ENCODE measurements at places on chromosomes 5 and 9. TPM values are rescaled to one million over a fixed set of nuclear protein-coding genes. Genes with fewer than 3 reads are reported as not detected.

DNA sequence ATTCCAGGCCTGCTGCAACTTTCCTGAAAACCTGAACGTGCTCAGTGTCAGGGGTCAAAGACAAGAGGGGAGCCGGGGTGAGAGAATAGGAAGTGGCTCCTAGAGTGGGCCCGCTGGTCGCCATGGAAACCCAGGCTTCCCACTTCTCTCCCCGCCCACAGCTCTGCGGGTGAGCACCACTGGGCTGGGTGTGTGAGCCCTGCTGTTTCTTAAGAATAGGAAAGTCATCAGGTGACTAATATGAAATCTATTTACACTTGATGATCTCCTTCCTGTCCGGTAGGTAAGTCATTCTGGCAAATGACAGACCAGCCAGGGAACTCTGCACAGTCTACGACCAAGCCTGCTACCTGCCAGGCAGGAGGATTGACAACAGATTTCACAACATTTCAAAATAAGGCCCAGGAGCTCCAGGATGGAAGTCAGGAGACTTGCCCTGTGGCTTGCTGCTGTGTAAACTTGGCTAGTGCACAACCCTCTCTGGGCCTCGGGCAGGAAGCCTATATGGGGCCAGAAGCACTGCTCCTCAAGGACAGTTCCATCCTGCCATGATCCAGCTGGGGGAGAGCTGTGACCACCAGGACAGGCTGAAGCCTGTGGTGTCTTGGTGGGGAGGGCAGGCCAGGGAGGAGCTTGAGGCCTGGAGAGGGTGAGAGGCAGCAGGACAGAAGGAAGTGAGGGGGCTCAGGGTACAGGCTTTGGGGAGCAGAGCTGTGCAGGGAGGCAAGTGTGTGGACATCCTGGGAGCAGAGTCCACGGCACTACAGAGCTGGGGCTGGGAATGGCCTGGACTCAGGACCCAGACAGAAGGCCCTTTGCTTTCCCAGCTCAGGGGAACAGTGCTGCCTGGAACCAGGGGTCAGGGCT lies 60.6 kb downstream of the SHB start:
- H3K27ac ChIP-seq, result peak overlapping the region; percentile 65
- H3K27me3 ChIP-seq, result no peaks in the 10 kb centered on the region
- H3K4me1 ChIP-seq, result peaks cover 8% of the 10 kb centered on the region
- no peak overlapping the region for H3K4me3 ChIP-seq
- DNase-seq, result peak; percentile 64

GRCh38 chr9:85055506-85056202 lies 386.1 kb downstream of the NTRK2 start:
- DNase-seq, result no peak
- H3K4me3 ChIP-seq, result no peak overlapping the region
- no peaks in the 10 kb centered on the region for H3K36me3 ChIP-seq

SPAG8 gene
- 1.1 TPM for total RNA-seq

CTXN3 gene
- total RNA-seq, result not detected

- no peaks in the 10 kb centered on the region for H3K36me3 ChIP-seq
- H3K27me3 ChIP-seq, result no peaks in the 10 kb centered on the region
- no peak for DNase-seq
- no peak overlapping the region for H3K4me3 ChIP-seq
- peak overlapping the region; percentile 6 for H3K27ac ChIP-seq
Observed at GRCh38 chr9:115121181-115121580, 3.2 kb upstream of the TNC start.

TXNDC8 gene
- not detected for total RNA-seq

- DNase-seq, result no peak
- H3K36me3 ChIP-seq, result peaks cover 11% of the 10 kb centered on the region
- H3K27ac ChIP-seq, result no peak overlapping the region
- no peaks in the 10 kb centered on the region for H3K27me3 ChIP-seq
- no peak overlapping the region for H3K4me3 ChIP-seq
Observed at GRCh38 chr9:136937186-136938001, 7.1 kb downstream of the FBXW5 start.

COL15A1 gene
- total RNA-seq, result 13.9 TPM

- no peak overlapping the region for H3K4me3 ChIP-seq
- no peak overlapping the region for H3K27ac ChIP-seq
- H3K27me3 ChIP-seq, result no peaks in the 10 kb centered on the region
- no peak for DNase-seq
Observed at GRCh38 chr9:99044827-99045226, 60.1 kb upstream of the TGFBR1 start.

DNA sequence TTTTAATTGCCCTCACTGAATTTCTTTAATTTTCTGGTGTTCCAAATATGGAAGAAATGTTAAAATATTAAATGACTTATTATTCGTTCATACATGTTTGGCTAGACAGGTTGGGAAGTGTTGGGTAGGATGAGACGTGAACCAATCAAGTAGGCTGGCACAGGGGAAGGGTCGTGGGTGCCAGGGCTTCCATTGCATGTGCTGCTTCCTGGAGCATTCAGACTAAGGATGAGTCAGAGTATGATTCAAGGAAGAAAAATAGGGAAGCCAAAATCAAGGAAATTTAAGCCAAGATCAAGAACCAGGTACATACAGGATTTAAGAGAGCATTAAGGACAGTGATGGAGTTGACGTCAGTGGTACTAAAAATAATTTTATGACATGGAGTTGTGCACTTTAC lies 2068.0 kb downstream of the MAT2B start:
- H3K4me1 ChIP-seq, result no peaks in the 10 kb centered on the region
- no peaks in the 10 kb centered on the region for H3K36me3 ChIP-seq
- no peaks in the 10 kb centered on the region for H3K27me3 ChIP-seq
- no peak for DNase-seq

- no peak for DNase-seq
- H3K27me3 ChIP-seq, result no peaks in the 10 kb centered on the region
- no peak overlapping the region for H3K27ac ChIP-seq
- no peaks in the 10 kb centered on the region for H3K36me3 ChIP-seq
Observed at GRCh38 chr5:79992891-79993657, 2.0 kb upstream of the MTX3 start.

DNA sequence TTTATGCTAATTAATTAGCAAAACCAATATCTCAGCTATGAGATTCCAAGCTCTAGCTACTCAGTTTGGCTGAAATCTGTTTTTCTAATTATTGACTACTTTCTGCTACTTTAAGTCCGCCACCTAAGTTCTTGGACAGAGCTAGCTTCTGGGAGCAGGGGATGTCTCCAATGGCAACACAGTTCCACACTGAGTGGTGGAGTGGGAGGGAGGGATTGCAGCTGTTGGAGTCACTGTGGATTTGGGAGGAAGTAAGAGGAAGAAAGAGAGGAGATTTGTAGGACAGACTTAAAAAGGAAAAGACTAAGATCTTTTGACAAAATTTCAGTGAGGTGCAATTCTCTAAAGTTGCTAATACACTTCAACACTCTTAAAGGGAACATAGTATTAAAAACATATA lies 450.8 kb downstream of the NFIB start:
- no peaks in the 10 kb centered on the region for H3K36me3 ChIP-seq
- H3K4me1 ChIP-seq, result no peaks in the 10 kb centered on the region
- no peak overlapping the region for H3K4me3 ChIP-seq
- DNase-seq, result no peak

DNA sequence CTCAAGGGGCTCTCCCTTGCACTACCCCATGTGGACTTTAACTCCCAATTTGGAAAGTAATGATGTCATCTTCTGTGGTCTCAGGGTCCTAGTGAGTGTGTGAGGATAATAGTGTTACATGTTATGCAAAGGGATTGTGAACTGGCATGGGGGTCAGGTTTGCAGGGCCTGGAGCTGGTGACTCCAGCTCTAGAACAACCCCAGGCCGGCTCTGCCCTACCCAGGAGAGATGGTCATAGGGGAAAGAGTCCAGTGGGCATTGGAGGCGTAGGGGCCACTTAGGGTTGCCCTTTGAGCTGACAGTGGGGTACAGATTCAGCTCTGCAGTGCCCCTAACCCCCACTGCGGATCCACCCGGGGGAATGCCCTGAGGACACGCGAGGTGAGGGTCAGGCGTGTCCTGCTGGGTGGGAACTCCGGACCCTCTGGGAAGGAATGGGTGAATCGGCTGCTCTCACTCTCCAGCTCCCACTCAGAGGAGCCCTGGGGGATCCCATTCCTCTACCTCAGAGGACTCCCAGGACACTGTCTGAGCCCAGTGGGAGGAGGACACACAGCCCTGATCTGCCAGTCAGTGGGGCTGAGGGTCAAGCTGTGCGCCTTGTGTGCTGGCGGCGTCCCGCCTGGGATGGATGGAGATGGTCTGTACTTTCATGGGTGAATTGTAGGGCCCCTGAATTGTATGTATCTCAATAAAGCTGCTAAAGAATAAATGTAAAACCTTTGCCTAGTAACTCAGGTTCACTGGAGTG lies 2.5 kb upstream of the NKD2 start:
- H3K27ac ChIP-seq, result no peak overlapping the region
- H3K36me3 ChIP-seq, result no peaks in the 10 kb centered on the region
- H3K27me3 ChIP-seq, result no peaks in the 10 kb centered on the region
- peak; percentile 31 for DNase-seq
- peaks cover 5% of the 10 kb centered on the region for H3K4me1 ChIP-seq

SRP19 gene
- 73.5 TPM for total RNA-seq

DNA sequence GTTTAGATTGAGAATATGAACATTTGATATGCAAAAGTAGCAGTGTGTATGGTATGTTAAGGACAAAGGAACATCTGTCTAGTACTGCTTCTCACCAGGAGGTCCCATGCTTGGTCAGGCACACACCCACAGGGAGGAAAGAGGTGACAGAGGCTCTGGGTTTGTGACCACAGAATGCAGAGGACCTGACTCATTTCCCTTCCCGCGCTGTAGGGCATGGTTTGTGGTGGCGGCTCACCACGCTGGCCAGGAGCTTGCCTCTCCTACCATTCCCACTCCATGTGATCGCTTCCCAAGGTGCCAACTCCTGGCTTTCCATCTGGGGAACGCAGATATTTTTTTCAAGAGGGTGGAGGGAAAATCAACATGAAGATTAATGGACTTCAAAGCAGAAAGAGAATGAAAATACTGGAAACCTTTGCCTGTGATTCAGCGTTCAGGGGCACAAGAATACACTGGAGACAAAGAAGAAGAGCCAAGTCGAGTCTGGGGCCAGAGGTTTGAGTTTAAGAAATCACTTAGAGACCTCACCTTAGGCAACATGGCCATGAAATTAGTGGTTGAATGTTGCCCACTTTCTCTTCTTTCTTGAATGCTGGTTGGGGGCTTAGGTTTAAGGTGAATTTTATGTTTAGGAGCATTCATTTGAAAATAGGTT lies 477.8 kb downstream of the CCDC171 start:
- no peaks in the 10 kb centered on the region for H3K4me1 ChIP-seq
- no peak overlapping the region for H3K27ac ChIP-seq
- H3K4me3 ChIP-seq, result no peak overlapping the region
- no peak for DNase-seq
- H3K36me3 ChIP-seq, result no peaks in the 10 kb centered on the region

NFIL3 gene
- 87.2 TPM for total RNA-seq

GRCh38 chr5:109324351-109324750 lies 85.4 kb downstream of the PJA2 start:
- H3K27ac ChIP-seq, result peak overlapping the region; percentile 23
- H3K4me3 ChIP-seq, result no peak overlapping the region
- H3K4me1 ChIP-seq, result no peaks in the 10 kb centered on the region
- DNase-seq, result no peak

DNA sequence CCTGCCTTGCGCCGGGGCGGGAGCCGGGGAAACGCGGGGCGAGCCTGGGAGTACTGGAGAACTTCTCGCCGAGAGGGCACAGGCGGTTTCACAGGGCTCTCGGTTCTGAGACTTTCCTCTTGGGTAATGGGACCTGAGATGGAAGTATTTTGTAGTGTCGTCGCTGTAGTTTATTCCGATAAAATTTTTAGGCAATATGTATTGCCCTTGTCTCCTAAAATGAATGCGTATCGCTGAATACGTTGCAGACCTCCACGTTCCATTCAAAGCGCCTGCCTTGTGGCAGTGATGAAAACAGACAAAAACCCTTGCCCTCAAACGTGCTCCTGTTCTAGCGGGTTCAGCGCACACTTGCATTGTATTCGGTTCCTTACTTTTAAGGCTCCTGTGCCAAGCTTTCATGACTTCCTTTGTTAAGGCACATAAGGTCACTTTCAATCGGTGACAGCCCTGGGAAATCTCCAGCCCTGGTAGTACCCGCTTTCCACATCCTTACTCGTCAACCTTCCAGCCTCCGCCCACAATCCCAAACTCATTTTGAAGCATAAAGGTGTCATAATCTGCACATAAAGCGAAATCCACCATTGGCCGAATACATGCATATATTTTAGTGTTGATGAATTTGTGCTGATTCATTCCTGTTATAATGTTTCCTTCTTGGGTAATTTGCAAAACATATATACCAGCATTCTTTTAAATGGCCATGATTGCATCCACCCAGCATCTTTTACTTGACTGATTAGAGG lies 694 bp downstream of the RMI1 start:
- H3K27me3 ChIP-seq, result no peaks in the 10 kb centered on the region
- peak overlapping the region; percentile 95 for H3K4me3 ChIP-seq
- H3K27ac ChIP-seq, result peak overlapping the region; percentile 100
- H3K4me1 ChIP-seq, result peaks cover 10% of the 10 kb centered on the region
- H3K36me3 ChIP-seq, result peaks cover 3% of the 10 kb centered on the region
- DNase-seq, result no peak

TRPM6 gene
- 1.2 TPM for total RNA-seq

DNA sequence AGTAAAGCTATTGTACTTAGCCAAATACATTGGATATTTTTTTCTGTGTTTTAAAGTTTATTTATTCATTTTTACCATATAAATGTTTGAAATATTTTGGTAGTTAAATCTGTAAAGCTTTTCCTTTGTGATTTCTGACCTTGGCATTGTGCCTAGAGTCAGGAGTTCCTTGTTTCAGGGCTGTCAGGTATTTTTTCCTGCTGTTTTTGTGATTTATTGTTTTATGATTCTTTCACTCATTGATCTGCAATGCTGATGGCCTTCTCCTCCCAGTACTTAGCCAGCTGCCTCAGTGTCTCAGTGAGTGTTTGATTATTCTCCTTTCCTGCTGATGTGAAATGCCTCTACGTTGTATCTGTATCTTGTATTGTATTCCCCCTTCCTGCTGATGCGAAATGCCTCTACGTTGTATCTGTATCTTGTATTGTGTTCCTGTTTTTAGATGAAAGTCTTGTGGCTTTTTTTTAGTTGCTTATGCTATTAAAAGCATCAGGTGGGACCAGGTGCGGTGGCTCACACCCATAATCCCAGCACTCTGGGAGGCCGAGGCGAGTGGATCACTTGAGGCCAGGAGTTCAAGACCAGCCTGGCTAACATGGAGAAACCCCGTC lies 61.0 kb downstream of the EHMT1 start:
- H3K27ac ChIP-seq, result no peak overlapping the region
- H3K4me1 ChIP-seq, result peaks cover 5% of the 10 kb centered on the region
- no peak overlapping the region for H3K4me3 ChIP-seq
- no peaks in the 10 kb centered on the region for H3K36me3 ChIP-seq
- no peak for DNase-seq

GRCh38 chr5:168772316-168772961 lies 193.3 kb upstream of the PANK3 start:
- no peak overlapping the region for H3K4me3 ChIP-seq
- H3K27ac ChIP-seq, result no peak overlapping the region
- no peak for DNase-seq
- no peaks in the 10 kb centered on the region for H3K27me3 ChIP-seq
- no peaks in the 10 kb centered on the region for H3K36me3 ChIP-seq

GRCh38 chr9:128341435-128341849 lies 1.1 kb downstream of the SLC27A4 start:
- no peaks in the 10 kb centered on the region for H3K27me3 ChIP-seq
- H3K27ac ChIP-seq, result peak overlapping the region; percentile 66
- H3K4me3 ChIP-seq, result peak overlapping the region; percentile 78
- no peaks in the 10 kb centered on the region for H3K4me1 ChIP-seq
- peak; percentile 71 for DNase-seq
